Activated T-cell treated with anti-CD3 and anti-CD28 coated beads, Interleukin-2, amount 50 U/mL, for 1 hour (primary cell): ENCODE measurements at places on chromosomes 11 and 22.

- DNase-seq: no peak
Observed at GRCh38 chr11:61089806-61090491, 12.3 kb upstream of the CD5 start.

GRCh38 chr11:19368726-19369375 lies 128.1 kb upstream of the E2F8 start:
- DNase-seq: no peak

- DNase-seq: no peak
Observed at GRCh38 chr11:126475014-126475991, 119.8 kb downstream of the ST3GAL4 start.

DNA sequence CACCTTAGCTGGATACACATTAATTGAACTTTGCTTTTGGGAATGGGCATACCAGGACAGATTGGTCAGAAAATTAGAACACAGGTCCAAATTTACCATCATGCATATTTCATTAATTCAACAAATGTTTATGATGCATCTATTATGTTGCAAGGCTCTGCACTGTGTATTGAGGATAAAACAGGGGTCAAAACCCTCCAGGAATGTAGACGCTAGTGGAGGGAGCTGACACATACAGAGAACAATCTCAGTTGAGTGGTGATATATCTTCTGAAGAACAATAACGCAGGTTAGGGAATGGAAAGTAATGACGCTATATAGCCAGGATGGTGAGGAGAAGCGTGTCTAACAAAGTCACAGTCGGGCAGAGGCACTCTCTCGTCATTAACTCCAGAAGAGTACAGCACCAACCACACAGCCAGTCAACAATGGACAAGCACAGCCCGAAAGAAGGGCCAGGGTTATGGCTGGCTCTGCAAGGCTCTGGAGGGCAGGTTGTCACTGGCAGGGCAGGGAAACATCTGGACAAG lies 3.8 kb downstream of the FLI1 start:
- no peak for DNase-seq

- DNase-seq: no peak
Observed at GRCh38 chr22:30044369-30044768, 35.9 kb upstream of the HORMAD2 start.

GRCh38 chr11:12075822-12076821 lies 34.3 kb upstream of the MICAL2 start:
- no peak for DNase-seq

DNA sequence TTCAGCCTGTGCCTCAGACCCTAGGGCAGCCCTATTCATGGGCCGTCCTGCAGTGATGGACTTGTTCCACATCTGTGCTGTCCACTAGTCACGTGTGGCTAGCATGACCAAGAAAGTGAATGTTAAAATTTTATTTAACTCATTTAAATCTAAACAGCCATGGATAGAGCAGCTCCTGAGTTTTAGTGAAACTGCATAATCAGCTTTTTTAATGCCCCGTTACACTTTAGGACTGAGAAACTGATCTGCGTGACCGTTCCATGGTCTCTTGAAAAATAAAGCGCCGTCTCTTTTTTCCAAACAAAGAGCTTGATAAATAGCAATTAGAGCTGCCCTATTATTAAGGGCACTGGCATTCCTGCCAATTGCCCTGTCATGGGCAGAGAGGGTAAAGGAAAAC lies 76.5 kb upstream of the SNX19 start:
- no peak for DNase-seq

GRCh38 chr22:25829808-25830777 lies 88.1 kb downstream of the MYO18B start:
- no peak for DNase-seq

DNA sequence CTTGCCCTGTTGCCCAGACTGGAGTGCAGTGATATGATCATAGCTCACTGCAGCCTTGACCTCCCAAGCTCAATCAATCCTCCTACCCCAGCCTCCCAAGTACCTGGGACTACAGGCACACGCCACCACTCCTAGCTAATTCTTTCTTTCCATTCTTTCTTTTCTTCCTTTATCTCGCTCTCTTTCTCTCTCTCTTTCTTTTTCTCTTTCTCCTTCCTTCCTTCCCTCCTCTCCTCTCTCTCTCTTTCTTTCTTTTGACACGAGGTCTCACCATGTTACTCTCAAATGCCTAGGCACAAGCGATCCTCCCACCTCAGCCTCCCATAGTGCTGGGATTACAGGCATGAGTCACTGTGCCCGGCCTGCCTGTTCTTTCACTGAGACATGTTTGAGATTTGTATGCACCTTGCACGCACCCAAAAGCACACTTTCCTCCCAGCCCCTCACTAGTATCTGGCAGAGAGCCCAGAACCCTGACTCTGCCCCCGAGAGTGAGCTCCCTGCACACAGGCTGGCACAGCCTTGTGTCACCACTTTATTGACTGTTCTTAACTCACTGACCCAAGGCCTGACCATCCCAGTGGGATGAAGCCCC lies 56.8 kb downstream of the CD6 start:
- peak; percentile 69 for DNase-seq

DNA sequence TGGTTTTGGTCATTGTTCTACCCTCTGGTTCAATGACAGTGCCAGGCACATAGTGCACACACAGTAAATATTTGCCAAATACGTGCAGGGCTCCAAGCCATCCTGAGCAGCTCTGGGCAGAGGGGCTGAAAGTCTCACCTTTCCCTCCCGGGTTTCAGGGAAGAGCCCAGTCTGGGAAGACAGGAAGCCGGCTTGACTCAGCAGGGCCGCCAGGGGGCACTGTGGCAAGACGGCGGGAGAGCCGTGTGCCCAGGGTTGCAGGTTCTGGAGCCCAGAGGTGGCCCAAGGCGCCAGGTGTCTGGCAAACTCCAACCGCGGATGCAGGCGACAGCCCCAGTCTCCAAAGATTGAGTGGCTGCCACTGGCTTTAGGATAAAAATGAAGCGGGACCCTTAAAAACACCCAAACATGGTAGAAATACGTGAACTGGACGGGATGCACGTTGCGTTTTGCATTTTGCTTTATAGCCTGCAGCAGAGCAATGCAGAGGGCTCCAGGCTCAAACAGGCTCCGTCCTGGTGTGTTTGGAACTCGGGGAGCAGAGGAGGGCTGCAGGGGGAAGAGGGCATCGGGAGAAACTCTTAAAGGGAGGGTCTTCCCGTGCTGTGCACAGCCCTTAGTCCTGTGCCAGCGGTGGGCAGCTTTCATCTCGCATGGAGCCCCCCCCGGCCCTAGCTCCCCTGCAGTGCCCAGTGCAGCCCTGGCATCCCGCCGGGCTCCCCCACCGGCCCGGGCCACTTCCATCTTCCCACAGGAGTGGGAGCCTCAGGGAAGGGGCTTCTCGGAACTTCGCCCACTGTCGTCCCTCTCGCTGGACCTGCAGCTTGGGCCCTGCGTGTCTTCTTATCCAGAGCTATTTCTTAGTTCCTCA lies 10.7 kb downstream of the KRTAP5-5 start:
- DNase-seq: peak; percentile 48

DNA sequence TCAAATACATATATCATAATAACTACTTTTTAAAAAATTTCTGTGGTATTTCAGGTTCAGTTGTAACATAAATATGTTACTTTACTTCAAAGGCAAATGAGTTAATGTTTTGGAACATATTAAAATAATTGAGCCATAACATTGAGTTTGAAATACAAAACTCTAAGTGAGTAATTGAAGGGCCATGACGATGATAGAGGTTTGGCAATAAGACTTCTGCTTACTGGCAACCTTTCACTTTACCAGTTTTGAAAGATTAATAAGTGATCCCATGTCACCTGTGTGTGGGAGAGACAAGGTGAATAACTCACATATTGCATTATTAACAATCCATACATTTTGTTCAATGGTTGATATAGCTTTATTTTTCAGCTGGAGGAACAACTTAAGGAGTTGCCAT lies 144.4 kb downstream of the GRIA4 start:
- DNase-seq: no peak

DNA sequence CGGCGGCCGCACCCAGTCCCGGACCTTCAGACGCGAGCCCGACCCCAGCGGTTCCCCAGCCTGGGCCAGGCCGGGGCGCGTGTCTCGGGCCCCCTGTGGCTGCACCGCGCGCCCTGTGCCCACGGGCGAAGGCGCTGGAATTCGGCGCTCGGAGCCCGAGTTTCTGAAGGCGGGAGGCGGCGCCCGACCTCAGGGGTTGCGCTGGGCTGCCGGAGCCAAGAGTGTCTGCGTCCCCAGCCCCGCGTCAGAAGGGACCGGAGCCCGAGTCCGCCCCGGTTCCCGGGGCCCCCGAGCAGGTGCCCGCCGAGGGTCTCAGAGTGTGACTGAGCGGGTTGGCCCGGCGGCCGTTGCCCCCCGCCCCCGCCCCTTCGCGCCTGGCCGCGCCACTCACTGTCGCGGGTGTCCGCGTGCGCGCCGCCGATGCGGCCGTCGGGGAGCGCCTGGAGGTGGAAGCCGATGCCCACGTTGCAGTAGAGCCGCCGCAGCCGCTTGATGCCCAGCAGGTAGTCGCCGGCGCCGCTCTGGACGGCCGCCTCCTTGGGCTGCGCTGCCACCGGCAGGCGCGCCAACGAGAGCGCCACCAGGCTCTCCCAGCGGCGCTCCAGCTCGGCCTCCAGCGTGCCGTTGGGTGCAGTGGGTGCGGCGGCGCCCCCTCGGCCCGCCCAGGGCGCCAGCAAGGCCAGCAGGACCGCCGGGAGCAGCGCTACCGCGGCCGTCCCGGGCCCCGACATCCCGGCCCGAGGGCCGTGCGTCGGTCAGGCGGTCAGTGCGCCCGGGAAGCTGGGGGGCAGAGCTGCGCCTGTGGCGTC lies 583 bp downstream of the FGF4 start:
- no peak for DNase-seq

- DNase-seq: no peak
Observed at GRCh38 chr11:61609980-61610366, 29.1 kb upstream of the SYT7 start.

GRCh38 chr22:50498322-50498890 lies 9.1 kb downstream of the LMF2 start:
- peak; percentile 66 for DNase-seq

DNA sequence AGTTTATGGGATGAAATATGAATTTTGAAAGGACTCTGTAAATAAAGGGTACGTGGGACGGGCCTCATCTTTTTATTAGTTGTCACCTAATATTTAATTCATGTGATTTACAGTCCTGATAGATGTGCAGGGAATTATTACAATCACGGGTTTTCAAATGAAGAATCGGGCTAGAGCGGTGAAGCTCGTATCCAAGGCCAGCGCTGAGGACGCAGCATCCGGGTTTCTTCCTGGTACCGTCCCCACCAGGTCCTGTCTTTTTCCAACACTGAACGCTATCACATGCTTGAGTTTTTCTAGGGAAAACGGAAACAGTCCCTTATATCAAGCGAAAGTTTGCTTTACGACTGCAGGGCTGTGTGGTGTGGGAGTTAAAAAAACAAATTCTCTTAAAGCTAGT lies 787 bp downstream of the SMDT1 start:
- no peak for DNase-seq

DNA sequence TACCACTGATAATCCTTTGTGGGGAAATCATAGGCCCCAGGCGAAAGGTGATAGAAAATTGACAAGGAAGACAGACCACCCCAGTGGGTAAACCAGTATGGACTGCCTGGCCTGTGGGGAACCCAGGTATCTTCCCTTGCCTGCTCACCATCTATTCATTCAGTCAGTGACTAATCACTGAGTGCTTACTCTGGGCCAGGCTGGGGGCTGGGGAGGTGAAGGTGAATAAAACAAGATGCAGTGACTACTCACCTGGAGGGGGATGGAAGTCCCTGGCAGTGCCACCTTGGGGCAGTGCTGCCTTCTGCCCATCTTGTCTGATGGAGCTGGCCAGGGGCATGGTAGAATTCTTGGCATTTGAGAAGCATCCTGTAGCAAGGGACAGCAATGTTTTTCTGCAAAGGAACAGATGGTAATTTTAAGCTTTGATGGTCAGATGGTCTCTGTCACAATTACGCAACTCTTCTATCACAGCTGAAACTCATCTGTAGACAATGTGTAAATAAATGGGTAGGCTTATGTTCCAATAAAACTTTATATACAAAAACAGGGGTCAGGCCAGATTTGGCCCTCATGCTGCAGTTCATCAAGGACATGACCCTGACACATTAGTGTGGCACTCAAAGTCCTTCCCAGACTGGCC lies 4.6 kb downstream of the ISX start:
- no peak for DNase-seq

GRCh38 chr11:107136892-107137291 lies 118.6 kb upstream of the GUCY1A2 start:
- no peak for DNase-seq

DNA sequence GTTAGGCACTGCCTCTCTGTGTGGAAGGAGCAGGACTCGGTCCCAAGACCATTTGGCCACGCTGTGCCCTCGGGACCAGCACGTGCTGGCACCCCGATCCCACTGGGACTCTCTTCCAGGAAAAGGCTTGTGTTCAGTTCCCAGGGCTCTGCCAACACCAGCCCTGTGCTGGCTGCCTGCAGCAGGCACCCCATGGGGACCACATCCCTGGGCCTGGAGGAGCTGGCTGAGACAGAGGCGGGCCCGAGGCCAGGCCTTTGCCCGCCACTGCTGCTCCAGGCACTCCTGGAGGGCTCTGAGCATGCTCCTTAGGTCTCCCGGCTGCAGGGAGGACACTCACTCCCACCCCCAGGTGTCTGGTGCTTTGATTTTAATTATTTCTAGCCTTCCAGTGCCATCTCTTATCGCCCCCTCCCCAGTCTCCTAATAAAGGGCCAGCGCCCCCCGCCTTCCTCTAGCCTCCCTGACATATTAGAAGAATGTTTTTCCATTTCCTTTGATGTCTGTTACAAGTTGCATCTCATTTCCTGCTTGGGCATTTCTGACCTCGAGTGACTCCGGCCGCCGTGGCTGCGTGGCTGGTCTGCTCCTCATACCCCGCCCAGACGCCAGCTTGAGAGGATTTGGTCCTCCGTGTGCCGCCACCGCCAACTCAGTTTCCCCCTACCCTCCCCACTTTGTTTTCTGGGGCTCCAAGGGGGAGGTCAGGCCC lies 14.4 kb downstream of the CDKN1C start:
- DNase-seq: no peak

GRCh38 chr11:62806611-62807121 lies 1.4 kb upstream of the NXF1 start:
- DNase-seq: no peak

DNA sequence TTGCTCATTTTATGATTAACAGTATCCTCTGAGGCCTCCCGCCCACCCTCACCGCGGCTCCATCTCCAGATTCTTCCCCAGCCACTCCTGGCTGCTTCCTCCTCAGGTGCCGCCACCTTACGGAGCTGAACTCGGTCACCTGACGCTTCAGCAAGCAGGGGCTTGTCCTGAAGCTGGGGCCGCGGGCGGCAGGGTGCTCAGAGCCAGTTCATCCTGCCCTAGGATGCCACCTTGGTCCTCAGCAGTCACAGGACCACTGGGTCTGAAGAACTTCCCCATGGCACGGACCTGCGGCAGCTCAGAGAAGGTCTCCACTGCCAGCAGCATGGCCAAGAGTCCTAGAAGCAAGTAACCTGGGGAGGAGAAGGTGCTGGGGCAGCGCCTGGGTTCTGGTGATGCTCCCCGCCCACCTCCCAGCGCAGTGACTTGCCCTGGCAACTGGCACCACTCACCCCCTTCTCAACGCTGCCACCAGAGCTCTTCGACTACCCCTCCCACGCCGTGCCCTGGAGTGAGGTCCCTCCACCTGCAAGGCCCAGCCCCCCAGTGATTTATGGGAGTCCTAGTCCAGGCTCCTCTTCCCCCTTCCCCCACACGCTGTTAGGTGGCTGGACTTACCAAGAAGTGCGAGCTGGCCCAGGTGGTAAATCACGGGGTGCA lies 2.6 kb downstream of the KCNK7 start:
- DNase-seq: no peak
